CD4-positive, alpha-beta T cell (primary cell): ENCODE measurements at places on chromosomes 3 and 15.

- no peak overlapping the region for H3K4me3 ChIP-seq
- DNase-seq = no peak
- H3K27ac ChIP-seq = no peak overlapping the region
- H3K36me3 ChIP-seq = peaks cover 47% of the 10 kb centered on the region
- H3K4me1 ChIP-seq = peaks cover 4% of the 10 kb centered on the region
These were observed 11.0 kb downstream of the LIMD1 start for GRCh38 chr3:45605534-45605933.

DNA sequence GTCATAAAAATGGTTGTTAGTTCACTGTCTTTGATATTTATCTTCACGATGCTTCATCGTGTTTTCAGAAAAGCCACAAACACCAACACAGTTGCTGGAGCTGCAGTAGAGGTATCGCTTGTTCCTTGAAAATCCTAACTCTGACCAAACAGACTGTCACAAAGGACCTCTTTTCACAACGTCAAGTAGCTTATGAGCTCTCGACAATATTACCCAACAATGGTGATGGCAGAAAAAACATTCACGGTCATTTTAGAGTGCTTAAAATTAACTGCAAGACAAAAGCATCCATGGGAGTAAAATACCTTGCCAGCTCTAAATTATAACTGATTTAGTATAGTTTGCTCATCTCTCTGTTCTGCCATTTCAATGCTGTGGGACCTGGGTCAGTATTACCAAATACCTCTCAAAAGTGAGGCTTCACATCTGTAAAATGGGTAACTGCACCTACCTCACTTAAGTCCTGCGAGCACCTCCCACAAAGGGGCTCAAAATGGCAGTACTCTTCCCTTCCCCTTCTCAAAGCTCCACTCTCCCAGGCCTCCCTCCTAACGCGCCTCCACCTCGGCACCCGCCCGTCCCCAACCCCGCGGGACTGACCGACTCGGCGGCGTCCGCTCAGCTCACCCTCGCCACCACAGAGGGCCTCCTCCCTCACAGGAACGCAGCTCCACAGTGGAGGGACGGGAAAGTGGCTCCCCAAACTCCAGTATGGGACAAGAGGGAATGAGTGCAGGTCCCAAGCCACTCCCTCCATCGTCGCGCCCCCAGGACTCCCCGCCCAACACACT lies 546 bp downstream of the TRIM59 start:
- H3K27ac ChIP-seq = peak overlapping the region; percentile 74
- H3K4me1 ChIP-seq = peaks cover 22% of the 10 kb centered on the region
- no peaks in the 10 kb centered on the region for H3K36me3 ChIP-seq

- no peaks in the 10 kb centered on the region for H3K4me1 ChIP-seq
- no peaks in the 10 kb centered on the region for H3K36me3 ChIP-seq
- H3K27ac ChIP-seq = no peak overlapping the region
- no peak overlapping the region for H3K4me3 ChIP-seq
These were observed 81.1 kb downstream of the TRIM42 start for GRCh38 chr3:140758791-140759444.

- no peaks in the 10 kb centered on the region for H3K27me3 ChIP-seq
- no peak overlapping the region for H3K27ac ChIP-seq
- peaks cover 13% of the 10 kb centered on the region for H3K4me1 ChIP-seq
- no peak for DNase-seq
These were observed 144.6 kb downstream of the LPP start for GRCh38 chr3:188298585-188298984.

DNA sequence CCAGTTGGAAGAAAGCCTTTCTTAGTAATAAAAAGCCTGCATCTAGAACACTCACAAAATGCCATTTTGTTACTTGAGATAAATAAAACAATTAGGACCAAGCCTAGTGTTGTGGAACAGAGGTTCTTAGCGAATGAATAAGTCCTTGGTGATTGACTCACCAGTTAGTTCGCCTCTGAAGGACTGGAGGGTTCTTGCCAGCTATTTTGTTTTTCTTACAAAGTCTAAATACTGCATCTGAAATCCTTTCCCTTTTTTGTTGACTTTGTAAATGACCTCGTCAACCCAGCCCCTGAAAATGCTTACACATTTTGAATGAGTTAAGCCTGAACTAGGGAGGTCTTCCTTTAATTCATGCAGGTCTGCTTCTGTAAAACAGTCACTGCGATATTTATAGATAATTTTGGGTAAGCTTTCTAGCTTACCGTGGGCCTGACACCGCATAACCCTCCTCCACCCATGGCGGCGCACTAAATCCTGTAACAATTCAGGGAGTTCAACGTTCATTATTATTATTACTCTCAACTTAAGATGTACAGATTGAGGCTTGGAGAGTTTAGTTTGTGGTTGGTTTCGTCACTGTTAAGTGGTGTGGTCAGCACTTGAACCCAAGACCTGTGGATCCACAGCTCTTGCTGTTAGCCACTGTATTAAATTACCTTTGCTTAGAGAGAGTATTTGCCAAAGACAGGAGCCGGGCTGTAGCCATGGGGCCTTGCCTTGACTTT lies 45.0 kb upstream of the SACM1L start:
- no peaks in the 10 kb centered on the region for H3K27me3 ChIP-seq
- peaks cover 13% of the 10 kb centered on the region for H3K36me3 ChIP-seq
- no peak overlapping the region for H3K4me3 ChIP-seq
- peaks cover 11% of the 10 kb centered on the region for H3K4me1 ChIP-seq

- no peaks in the 10 kb centered on the region for H3K27me3 ChIP-seq
- peaks cover 26% of the 10 kb centered on the region for H3K36me3 ChIP-seq
- H3K4me3 ChIP-seq = no peak overlapping the region
- no peak overlapping the region for H3K27ac ChIP-seq
- H3K4me1 ChIP-seq = no peaks in the 10 kb centered on the region
These were observed 96.7 kb downstream of the ATP10A start for GRCh38 chr15:25766417-25766816.

DNA sequence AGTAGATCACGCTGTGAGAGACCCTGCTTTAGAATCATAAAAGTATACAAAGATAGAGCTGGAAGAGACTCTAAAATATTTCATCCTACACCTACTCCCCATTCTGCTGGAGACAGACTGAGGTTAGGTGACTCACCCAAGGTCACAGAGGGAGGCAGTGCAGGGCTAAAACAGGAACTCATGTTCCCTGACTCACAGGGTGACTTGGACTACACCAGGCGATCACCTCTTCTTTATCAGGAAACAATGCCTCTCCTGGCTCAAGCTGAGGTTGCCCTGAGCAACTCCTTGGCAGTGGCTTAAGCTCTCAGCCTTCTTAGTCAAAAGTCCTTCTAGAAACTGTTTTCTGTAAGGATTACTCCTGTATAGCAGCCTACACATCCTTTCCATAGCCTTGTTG lies 26.4 kb upstream of the TNFAIP8L3 start:
- no peak for DNase-seq
- H3K36me3 ChIP-seq = no peaks in the 10 kb centered on the region
- no peak overlapping the region for H3K27ac ChIP-seq
- H3K4me3 ChIP-seq = no peak overlapping the region

GRCh38 chr3:182508919-182509711 lies 284.2 kb upstream of the ATP11B start:
- H3K27me3 ChIP-seq = no peaks in the 10 kb centered on the region
- H3K4me1 ChIP-seq = no peaks in the 10 kb centered on the region
- no peak for DNase-seq

DNA sequence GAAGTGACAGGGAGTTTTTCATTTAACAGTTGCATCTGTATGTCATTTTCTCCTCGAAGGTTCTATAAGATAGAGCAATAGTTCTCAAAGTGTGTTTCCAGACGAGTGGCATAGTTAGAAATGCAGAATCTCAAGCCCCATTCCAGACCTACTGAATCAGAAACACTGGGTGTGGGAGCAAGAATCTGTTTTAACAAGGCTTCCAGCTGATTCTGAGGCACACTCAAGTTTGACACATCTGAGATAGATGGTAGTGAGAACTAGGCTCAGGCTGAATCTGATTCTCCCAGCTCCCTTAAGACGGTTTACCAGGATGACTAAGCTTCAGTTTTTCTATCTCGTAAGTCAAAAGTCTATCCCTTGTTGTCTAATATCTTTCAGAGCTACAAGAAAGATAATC lies 159.8 kb upstream of the NUDT16 start:
- H3K4me1 ChIP-seq = no peaks in the 10 kb centered on the region
- no peak overlapping the region for H3K27ac ChIP-seq
- H3K4me3 ChIP-seq = no peak overlapping the region
- DNase-seq = no peak

DNA sequence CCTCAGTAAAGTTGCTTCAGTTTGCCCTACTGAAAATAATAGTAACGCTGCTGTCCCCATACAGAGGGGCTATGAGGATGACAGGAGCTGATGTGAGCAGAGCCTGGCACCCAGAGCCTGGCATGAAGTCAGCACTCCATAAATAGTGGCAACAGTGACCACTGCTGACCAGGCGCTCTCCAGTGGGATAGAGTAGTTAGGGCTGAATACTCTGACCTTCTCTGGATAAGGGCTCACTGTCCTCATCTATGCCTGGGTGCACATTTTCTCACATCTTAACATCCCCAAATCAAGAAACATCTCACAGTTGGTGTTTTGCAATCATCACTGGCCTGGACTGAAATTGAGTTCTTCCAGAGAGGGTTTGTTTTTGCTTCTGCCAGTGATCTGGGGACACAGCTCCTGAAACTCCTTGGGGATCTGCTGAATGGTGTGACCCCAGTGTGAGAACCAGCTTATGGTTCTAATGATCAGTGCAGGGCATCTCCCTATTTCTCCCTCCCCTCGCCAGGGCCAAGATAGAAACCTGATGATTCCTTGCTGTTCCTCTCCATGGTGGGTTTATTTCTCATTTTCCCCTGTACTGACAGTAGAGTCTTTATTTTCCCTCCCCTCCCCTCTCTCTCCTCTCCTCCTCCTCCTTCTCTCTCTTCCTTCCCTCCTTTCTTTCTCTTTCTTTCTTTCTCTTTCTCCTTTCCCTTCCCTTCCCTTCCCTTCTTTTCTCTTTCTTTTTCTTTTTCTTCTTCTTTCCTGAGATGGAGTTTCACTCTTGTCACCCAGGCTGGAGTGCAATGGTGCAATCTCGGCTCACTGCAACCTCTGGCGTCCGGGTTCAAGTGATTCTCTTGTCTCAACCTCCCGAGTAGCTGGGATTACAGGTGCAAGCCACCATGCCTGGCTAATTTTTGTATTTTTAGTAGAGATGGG lies 3.5 kb upstream of the PCSK6 start:
- peaks cover 37% of the 10 kb centered on the region for H3K27me3 ChIP-seq
- H3K4me1 ChIP-seq = no peaks in the 10 kb centered on the region
- H3K36me3 ChIP-seq = no peaks in the 10 kb centered on the region
- DNase-seq = no peak
- H3K27ac ChIP-seq = no peak overlapping the region

DNA sequence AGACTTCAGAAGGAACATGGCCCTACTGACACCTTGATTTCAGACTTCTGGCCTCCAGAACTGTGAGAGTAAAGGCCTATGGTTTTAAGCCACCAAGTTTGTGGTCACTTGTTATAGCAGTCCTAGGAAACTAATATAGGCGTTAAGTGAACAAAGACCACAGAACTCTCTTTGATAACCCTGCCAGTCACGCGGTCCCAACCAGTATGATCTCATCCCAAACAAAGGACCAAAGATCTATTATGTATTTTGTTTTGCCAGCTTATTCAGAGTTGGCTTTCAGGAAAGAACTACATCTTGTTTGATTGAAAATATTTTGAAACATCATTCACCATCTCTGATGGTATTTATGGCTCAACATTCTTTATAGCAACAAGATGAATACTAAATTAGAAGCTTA lies 294.4 kb upstream of the SLCO3A1 start:
- H3K27me3 ChIP-seq = no peaks in the 10 kb centered on the region
- H3K4me1 ChIP-seq = no peaks in the 10 kb centered on the region
- DNase-seq = no peak

DNA sequence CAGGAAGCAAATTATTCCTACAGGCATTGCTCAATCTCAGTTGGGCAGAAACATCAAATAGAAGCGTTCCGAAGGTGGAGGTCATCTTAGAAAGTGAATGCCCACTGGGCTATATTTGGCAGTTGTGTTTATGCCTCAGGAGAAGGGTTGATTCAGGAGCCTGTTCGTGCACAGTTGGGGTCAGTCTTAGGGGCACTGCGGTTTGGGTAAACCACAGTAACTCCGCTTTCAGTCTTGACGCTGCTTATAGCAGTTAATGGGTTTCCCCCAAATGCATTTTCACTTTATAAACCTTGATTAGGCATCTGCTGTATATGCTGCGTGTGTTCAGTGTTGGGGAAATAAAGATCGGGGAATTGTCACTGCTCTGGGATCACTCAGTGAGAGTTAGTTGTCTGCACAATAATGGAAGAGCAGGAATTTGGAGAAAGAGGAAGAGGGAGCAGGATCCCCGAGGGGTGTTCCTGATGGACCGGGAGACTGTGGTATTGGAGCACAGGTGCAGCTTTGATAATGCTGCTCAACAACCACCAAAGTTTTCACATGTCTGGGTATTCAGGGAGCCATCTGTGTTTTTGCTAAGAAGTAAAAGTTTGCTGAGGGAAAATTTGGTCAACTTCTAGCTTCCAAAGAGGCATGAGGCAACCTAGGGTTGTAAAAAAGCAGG lies 124.3 kb upstream of the EIF1B start:
- no peak overlapping the region for H3K4me3 ChIP-seq
- H3K27me3 ChIP-seq = no peaks in the 10 kb centered on the region

GRCh38 chr3:72698154-72698917 lies 149.9 kb downstream of the SHQ1 start:
- no peak overlapping the region for H3K27ac ChIP-seq
- no peaks in the 10 kb centered on the region for H3K4me1 ChIP-seq
- H3K4me3 ChIP-seq = no peak overlapping the region
- H3K27me3 ChIP-seq = no peaks in the 10 kb centered on the region
- H3K36me3 ChIP-seq = no peaks in the 10 kb centered on the region

- peaks cover 7% of the 10 kb centered on the region for H3K27me3 ChIP-seq
- DNase-seq = no peak
- no peak overlapping the region for H3K4me3 ChIP-seq
- no peaks in the 10 kb centered on the region for H3K4me1 ChIP-seq
- H3K27ac ChIP-seq = no peak overlapping the region
These were observed 58.1 kb downstream of the DGKG start for GRCh38 chr3:186303965-186304364.

DNA sequence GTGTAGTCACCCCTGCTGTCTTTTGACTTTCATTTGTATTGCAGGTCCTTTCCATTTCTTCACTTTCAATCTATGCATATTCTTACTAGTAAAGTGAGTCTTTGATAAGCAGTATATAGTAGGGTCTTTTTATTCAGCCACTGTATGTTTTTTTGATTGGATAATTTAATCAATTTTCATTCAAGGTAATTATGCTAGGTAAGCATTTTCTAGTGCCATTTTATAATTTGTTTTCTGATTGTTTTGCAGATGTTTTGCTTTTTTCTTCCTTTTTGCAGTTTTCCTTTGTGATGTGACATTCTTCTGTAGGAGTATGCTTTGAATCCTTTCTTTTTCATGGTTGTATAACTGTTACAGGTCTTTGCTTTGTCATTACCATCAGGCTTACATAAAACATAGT lies 504.3 kb upstream of the GBE1 start:
- no peaks in the 10 kb centered on the region for H3K4me1 ChIP-seq
- no peaks in the 10 kb centered on the region for H3K36me3 ChIP-seq
- no peak for DNase-seq
- H3K27ac ChIP-seq = no peak overlapping the region
- no peaks in the 10 kb centered on the region for H3K27me3 ChIP-seq
- no peak overlapping the region for H3K4me3 ChIP-seq
